Left ventricle myocardium inferior (tissue), 1 donor: ENCODE measurements at places on chromosomes 5 and 9. TPM values are rescaled to one million over a fixed set of nuclear protein-coding genes. Genes with fewer than 3 reads are reported as not detected.

- H3K4me3 ChIP-seq = no peak overlapping the region
- H3K36me3 ChIP-seq = no peaks in the 10 kb centered on the region
- H3K4me1 ChIP-seq = peaks cover 17% of the 10 kb centered on the region
- DNase-seq = no peak
Observed at GRCh38 chr9:108473209-108474112, 382.3 kb downstream of the ACTL7B start.

DNA sequence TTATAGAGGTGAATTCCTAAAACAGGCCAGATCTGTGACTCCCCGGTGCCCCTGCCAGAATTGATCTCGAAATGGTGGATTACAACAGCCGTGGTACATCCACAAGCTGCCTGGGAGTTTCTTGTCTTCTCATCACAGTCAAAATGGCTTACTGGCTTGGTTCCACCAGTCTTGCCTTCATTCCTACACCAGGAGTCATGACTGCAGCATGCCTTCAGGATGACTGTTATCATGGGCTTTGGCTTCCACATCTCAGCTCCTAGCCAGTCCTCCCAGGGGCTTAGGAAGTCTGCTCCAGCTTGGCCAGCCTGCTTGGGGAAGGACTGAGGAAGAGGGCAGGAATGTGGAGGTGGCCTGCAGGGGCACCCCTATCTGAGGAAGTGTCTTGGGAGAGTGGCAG is 132.9 kb upstream of the NR3C1 start:
- peaks cover 6% of the 10 kb centered on the region for H3K4me1 ChIP-seq
- H3K27me3 ChIP-seq = no peaks in the 10 kb centered on the region
- H3K27ac ChIP-seq = no peak overlapping the region
- no peak overlapping the region for H3K4me3 ChIP-seq

GRCh38 chr9:104841601-104842141 is 77.7 kb downstream of the NIPSNAP3B start:
- no peak for DNase-seq
- H3K27ac ChIP-seq = no peak overlapping the region
- peaks cover 64% of the 10 kb centered on the region for H3K36me3 ChIP-seq
- H3K4me3 ChIP-seq = no peak overlapping the region
- H3K27me3 ChIP-seq = no peaks in the 10 kb centered on the region

GRCh38 chr5:2352101-2352861 is 399.2 kb downstream of the IRX2 start:
- no peaks in the 10 kb centered on the region for H3K36me3 ChIP-seq
- H3K4me1 ChIP-seq = no peaks in the 10 kb centered on the region
- peaks cover 12% of the 10 kb centered on the region for H3K27me3 ChIP-seq
- DNase-seq = no peak
- H3K4me3 ChIP-seq = no peak overlapping the region

DNA sequence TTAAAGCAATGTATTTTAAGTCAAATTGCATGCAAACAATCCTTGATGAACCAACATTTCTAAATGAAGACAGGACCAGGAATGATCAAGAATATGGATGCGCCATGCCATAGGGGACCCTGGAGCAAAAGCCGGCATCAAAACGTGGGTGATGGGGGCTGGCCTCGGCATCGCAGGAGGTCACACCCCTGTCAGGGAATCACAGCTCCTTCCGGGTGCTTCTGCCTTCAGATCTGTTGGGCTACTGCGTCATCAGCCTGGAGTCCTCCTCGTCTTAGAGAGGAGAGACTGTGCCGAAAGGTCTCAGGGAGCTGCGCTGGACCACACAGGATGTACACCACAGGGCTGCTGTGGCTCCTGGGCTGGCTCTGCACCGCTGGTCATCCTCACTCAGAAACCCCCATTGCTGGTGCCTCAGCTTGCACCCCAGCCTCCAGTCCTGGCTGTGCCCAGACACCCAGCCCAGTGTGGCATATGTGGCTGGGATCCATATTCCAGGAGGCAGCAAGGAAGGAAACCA is 152.9 kb upstream of the PPP1R26 start:
- peaks cover 86% of the 10 kb centered on the region for H3K27me3 ChIP-seq
- H3K4me1 ChIP-seq = no peaks in the 10 kb centered on the region
- no peak for DNase-seq
- H3K36me3 ChIP-seq = no peaks in the 10 kb centered on the region
- no peak overlapping the region for H3K4me3 ChIP-seq

DNA sequence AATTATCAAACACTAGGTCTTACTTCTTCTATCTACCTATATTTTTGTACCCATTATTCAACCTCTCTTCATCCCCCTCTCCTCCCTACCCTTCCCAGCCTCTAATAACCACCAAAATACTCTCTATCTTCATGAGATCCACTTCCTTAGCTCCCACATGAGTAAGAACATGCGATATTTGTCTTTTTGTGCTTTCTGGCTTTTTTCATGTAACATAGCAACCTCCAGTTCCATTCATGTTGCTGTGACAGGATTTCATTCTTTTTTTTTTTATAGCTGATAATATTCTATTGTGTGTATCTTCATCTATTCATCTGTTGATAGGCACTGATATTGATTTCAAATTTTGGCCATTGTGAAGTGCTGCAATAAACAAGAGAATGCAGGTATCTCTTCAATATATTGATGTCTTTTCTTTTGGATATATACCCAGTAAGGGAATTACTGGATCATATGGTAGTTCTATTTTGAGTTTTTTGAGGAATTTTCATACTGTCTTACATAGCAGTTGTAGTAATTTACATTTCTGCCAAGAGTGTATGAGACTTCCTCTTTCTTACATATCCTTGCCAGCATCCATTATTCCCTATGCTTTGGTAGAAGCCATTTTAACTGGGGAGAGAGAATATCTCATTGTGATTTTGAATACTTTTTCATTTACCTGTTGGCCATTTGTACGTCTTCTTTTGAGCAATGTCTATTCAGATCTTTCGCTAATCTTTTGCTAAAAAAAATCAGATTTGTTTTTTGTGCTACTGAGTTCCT is 156.8 kb downstream of the DCP2 start:
- no peaks in the 10 kb centered on the region for H3K36me3 ChIP-seq
- H3K4me1 ChIP-seq = peaks cover 37% of the 10 kb centered on the region
- H3K27me3 ChIP-seq = no peaks in the 10 kb centered on the region
- no peak for DNase-seq
- peak overlapping the region; percentile 51 for H3K27ac ChIP-seq

DNA sequence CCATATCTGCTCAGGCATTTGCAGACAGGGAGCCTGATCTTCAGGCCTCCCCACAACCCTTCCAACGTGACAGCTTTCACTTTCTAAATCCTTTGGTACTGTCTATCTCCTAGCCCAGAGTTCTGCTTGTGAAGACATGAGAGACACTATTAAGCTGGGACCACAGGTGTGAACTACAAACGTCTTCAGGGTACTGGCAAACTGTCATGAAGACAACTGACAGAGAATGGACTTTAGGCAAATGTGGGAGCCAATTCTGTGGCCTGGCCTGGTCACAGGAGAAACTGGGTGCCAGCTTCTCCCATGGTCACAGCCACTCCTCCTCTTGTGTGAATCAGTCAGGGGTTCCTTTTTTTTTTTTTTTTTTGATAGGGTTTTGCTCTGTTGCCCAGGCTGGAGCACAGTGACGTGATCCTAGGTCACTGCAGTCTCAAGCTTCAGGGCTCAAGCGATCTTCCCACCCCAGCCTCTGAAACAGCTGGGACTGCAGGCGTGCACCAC is 10.4 kb downstream of the TRIM14 start:
- no peak for DNase-seq
- no peak overlapping the region for H3K4me3 ChIP-seq
- no peaks in the 10 kb centered on the region for H3K4me1 ChIP-seq
- H3K36me3 ChIP-seq = peaks cover 8% of the 10 kb centered on the region

FOXD4L5 gene
- total RNA-seq = 0.08 TPM

DNA sequence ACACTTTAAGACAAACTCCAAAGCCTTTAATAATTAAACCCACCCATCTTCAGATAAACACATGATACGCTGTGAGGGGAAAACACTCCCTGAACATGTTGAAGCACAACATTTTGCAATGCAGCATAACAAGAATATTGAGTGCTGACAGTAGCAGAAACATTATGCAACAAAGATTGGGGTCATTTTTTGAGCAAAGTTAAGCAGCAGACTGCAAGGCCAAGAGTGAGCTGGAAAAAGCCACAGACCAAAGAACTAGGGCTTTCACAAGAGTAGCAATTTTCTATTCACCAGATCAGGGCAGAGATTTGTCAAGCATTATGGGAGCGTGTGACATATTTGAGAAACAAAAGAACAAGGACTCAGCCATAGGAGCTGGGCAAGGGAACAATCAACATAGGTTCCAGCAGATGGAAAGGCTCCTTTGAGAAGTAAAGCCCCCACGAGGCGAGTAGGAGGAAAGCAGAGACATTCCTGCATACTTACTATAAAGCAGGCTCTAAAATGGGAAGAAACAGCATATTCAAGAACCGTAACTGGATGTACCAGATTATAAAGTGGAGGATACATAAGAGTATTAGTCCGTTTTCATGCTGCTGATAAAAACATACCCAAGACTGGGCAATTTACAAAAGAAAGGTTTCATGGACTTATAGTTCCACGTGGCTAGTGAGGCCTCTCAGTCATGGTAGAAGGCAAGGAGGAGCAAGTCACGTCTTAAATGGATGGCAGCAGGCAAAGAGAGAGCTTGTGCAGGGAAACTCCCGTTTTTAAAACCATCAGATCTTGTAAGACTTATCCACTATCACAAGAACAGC is 4.8 kb upstream of the TTC23L start:
- peak overlapping the region; percentile 46 for H3K27ac ChIP-seq
- no peaks in the 10 kb centered on the region for H3K27me3 ChIP-seq
- H3K4me1 ChIP-seq = peaks cover 24% of the 10 kb centered on the region
- H3K36me3 ChIP-seq = peaks cover 3% of the 10 kb centered on the region
- H3K4me3 ChIP-seq = no peak overlapping the region

GRCh38 chr5:109743770-109744212 is 54.1 kb downstream of the MAN2A1 start:
- H3K4me3 ChIP-seq = no peak overlapping the region
- no peaks in the 10 kb centered on the region for H3K27me3 ChIP-seq
- no peaks in the 10 kb centered on the region for H3K36me3 ChIP-seq
- DNase-seq = no peak
- peaks cover 24% of the 10 kb centered on the region for H3K4me1 ChIP-seq

SHC3 gene
- 0.96 TPM for total RNA-seq

DNA sequence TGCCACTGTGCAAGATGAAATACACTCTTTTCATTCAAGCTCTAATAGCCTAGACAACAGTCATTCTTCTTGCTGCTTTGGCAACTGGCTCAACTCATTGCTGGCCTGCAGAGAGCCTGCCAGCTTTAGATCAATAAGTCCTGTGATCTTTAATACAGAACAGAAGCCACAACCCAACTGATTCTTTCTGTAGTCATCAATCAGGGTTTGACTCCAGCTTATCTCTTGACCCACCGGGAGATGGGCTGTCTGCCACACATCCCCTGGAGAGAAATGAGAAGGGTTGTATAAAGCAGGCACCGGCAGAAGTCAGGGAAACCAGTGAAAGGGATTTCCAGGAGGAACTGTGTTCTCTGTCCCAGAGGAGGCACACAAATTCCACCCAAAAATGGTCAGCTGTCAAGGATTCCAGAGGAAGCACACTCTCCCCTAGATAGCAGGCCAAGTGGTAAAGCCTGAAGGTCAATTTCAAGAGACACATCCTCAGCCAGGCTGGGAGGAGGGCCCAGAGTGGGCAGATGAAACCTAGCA is 24.5 kb downstream of the LHFPL2 start:
- H3K36me3 ChIP-seq = peaks cover 11% of the 10 kb centered on the region
- H3K27ac ChIP-seq = no peak overlapping the region
- DNase-seq = no peak
- H3K4me3 ChIP-seq = no peak overlapping the region
- H3K4me1 ChIP-seq = peaks cover 53% of the 10 kb centered on the region

GRCh38 chr5:149280802-149281201 is 9.1 kb downstream of the AFAP1L1 start:
- peaks cover 100% of the 10 kb centered on the region for H3K4me1 ChIP-seq
- H3K27ac ChIP-seq = peak overlapping the region; percentile 95
- H3K36me3 ChIP-seq = peaks cover 9% of the 10 kb centered on the region
- DNase-seq = no peak

NR2F1-AS1 gene
- 0.60 TPM for total RNA-seq

ZCCHC9 gene
- 8.9 TPM for total RNA-seq

- H3K4me1 ChIP-seq = peaks cover 16% of the 10 kb centered on the region
- peaks cover 10% of the 10 kb centered on the region for H3K27me3 ChIP-seq
- H3K4me3 ChIP-seq = no peak overlapping the region
- no peak for DNase-seq
- no peaks in the 10 kb centered on the region for H3K36me3 ChIP-seq
- H3K27ac ChIP-seq = no peak overlapping the region
Observed at GRCh38 chr9:124511891-124512805, 4.9 kb upstream of the NR5A1 start.

- peak overlapping the region; percentile 21 for H3K4me3 ChIP-seq
- peak overlapping the region; percentile 79 for H3K27ac ChIP-seq
- DNase-seq = no peak
- H3K27me3 ChIP-seq = no peaks in the 10 kb centered on the region
- H3K4me1 ChIP-seq = peaks cover 33% of the 10 kb centered on the region
Observed at GRCh38 chr5:66307647-66308241, 163.6 kb downstream of the SREK1 start.

GRCh38 chr9:136734837-136735496 is 7.8 kb downstream of the LCN10 start:
- no peaks in the 10 kb centered on the region for H3K4me1 ChIP-seq
- H3K36me3 ChIP-seq = no peaks in the 10 kb centered on the region
- no peak overlapping the region for H3K27ac ChIP-seq

NTRK2 gene
- total RNA-seq = 3.8 TPM

ZBED3 gene
- 7.8 TPM for total RNA-seq

FOXD4 gene
- 0.11 TPM for total RNA-seq
